ENCODE measurements at places on chromosomes 16 and 17.

DNA sequence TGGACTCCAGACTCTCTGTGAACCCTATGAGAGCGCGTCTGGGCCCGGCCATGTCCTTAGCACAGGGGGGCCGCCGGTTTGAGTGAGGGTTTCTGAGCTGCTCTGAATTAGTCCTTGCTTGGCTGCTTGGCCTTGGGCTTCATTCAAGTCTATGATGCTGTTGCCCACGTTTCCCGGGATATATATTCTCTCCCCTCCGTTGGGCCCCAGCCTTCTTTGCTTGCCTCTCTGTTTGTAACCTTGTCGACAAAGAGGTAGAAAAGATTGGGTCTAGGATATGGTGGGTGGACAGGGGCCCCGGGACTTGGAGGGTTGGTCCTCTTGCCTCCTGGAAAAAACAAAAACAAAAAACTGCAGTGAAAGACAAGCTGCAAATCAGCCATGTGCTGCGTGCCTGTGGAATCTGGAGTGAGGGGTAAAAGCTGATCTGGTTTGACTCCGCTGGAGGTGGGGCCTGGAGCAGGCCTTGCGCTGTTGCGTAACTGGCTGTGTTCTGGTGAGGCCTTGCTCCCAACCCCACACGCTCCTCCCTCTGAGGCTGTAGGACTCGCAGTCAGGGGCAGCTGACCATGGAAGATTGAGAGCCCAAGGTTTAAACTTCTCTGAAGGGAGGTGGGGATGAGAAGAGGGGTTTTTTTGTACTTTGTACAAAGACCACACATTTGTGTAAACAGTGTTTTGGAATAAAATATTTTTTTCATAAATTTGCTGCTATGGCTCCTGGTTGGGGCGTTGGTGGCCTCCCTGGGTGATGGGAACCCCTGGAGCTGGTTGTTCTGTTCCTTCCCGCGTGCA is 23.1 kb downstream of the STAT5A start:
- DNase-seq: no peak

DNA sequence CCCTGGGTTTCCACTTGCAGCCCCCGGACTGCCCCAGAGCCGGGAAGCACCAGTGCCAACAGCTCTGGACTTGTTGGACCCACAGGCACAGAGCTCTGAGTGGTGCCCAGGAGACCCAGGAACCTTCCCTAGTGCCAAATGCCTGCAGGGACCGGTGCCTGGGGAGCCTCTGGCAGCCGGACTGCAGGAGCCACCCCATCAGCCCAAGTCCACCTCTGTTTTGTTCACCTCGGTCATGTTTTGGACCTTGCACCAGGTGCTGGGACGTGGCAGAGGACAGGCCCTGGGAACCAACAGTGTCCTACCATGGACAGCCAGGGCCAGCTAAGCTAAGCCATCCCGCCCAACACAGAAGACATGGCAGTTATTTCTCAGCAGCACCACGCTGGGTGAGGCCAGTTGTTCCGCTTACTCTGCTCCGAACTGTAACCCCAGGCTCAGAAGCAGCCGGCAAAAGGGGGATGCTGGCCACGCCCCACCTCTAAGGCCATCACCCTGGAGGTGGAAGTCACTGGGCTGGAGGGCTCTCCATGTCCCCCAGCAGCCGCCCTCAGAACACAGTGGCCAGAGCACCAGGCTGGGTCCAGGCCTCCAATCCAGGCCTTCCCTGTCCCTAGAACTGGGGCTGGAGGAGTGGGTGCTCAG is 79.8 kb downstream of the AMFR start:
- DNase-seq: no peak

- DNase-seq: peak; percentile 66
These were observed 54.6 kb downstream of the USP10 start for GRCh38 chr16:84754353-84754856.

GRCh38 chr16:22728167-22728836 is 85.7 kb upstream of the HS3ST2 start:
- no peak for DNase-seq
